ENCODE measurements at places on chromosomes 13 and 19. TPM values are rescaled to one million over a fixed set of nuclear protein-coding genes. Genes with fewer than 3 reads are reported as not detected.

DNA sequence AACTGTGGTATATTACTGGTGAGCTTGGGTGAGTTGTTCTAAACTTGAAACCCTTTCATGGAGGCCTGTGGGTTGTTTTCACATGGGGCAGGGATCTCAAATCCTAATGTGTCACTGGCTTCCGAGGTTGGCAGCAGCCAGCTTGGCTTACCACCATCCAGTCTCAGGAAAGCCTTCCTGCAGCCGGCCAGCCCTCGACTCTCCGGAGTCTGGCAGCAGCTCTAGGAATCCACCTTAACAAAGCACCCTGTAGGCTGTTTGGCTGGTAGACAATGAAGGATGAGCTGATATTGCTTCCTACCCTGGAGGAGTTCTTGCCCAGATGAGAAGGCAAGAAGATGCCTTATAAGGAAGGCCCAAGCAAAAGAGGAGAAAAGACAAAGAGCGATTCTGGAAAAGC, 188.3 kb downstream of the KLF12 start:
- DNase-seq = no peak

- no peak for DNase-seq
These were observed 469.4 kb downstream of the KLF12 start for GRCh38 chr13:73664851-73665250.

SUGT1 gene
- 38.9 TPM for total RNA-seq

ATP8A2 gene
- 2.1 TPM for total RNA-seq

ATCAY gene
- 0.28 TPM for total RNA-seq
